Activated CD4-positive, alpha-beta T cell treated with anti-CD3 and anti-CD28 coated beads for 36 hours (primary cell): ENCODE measurements at places on chromosomes 7 and 10.

DNA sequence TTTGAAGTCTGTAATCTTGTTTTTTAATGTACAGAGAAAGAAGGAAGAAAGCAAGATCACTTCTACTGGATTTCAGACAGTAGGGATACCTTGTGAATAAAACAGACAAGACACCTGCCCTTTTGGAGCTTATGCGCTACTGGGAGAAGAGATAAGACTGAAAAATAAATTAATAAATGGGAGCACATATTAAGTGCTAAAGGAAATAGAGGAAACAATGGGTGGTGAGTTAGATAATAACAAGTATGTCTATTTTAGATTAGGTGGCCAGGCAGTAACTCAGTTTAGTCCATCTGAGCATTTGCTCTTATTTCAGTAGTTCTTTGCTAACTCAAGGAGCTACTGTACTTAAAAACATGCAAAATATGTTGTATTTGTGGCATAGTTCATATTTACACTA is 15.9 kb downstream of the MIOS start:
- no peak for DNase-seq

DNA sequence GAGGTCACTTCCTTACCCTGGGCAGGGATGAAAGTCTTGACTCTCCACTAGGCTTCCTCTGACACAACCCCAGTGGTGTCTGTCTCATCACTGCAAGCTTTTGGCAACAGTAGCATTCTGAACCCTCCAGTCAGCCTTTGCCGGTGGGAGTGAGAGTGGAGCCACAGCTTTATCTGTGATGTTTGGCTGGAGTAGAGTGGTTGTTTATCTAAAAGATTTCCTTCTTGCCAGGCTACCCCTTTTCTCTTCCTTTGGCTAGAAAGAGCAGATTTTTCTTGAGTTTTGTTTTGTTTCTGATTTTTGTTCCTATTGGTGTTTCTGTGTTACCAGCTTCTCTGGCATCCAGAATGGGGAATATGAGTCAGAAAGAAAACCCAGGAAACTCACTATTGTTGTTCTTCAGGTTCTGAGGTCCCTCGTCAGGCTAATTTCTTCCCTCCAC is 98.9 kb upstream of the KIF5B start:
- DNase-seq = no peak

- no peak for DNase-seq
Observed at GRCh38 chr7:49089717-49090116, 165.4 kb downstream of the CDC14C start.

DNA sequence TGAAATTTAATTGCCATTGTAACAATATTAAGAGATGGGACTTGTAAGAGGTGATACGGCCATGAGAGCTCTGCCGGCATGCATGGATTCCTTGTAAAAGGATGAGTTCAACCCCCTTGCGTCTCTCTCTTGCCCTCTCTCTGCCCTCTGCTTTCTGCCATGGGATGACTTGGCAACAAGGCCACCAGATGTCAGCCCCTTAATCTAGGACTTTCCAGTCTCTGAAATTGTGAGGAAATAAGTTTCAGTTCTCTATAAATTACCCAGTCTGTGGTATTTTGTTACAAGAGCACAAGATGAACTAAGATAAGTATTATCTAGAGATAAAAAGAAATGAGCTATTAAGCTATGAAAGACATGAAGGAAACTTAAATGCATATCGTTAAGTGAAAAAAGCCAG is 145.7 kb upstream of the AHR start:
- DNase-seq = no peak

DNA sequence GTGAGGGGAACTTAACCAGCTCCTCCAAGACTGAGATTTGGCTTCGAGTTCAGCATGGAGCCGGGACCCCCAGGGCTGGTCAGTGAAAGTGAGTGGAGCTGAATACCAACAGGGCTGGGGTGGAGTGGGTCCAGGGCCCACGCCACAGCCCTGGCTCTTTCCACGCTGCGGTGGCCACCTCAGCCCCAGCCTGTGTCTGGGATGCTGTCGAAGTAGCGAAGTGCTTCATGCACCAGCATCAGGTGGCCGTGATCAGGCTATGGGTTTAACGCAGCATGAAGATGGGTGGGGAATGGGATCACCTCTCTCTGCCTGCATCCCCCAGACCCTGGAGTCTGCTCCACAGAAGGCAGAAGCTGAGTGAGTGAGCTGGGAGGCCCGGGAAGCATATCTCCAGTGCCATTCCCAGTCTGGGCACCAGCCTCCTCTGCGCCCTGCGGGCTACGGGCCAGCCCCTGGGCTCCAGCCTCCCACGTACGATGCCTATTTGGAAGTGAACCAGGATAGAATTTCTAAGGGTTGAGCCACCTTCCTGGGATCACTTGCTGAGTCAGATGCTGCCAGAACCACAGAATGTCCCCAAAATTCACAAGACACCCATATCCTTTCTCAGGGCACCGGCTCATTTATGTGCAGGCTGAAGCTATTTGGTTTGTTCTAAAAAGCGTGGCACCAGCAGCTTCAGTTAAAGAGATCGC is 131.1 kb upstream of the CHST15 start:
- DNase-seq = peak; percentile 36

DNA sequence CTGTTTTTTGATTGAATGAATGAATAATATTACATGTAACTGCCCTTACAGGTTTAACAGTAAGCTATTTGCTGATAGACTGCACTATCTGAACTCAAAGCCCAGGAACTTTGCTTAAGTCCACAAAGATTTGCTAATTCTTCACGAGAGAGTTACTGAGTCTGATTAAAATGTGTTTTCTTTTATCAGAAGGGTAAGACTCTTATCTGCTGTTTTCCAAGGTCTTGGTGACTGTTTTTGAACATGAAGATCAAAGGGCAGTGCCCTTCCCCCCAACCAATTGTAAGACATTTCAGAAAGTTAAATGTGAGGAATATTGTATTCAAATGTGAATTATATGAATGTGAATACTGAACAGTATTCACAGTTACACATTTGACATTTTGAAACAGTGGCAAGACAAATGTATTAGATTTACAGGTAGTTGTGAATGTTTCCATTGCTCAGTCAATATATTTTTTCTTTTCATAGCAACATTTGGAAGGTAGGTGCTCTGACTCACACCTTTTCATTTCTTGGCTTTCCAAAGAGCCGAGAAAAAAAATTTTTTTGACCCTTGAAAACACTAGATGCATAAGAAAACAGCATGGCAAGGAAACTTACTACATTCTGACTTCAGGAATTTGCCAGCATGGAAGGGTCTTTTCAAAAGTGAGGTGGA is 62.7 kb downstream of the DKK1 start:
- no peak for DNase-seq

- no peak for DNase-seq
Observed at GRCh38 chr7:132759482-132760243, 183.4 kb upstream of the PLXNA4 start.

- no peak for DNase-seq
Observed at GRCh38 chr7:100854146-100854895, 1.8 kb downstream of the SLC12A9 start.
